ENCODE measurements at places on chromosomes 12 and 14.

GRCh38 chr14:21711360-21711961 is 37.8 kb upstream of the OR4E1 start:
- peak; percentile 16 for DNase-seq

GRCh38 chr14:56180754-56181542 is 62.7 kb downstream of the PELI2 start:
- no peak for DNase-seq

DNA sequence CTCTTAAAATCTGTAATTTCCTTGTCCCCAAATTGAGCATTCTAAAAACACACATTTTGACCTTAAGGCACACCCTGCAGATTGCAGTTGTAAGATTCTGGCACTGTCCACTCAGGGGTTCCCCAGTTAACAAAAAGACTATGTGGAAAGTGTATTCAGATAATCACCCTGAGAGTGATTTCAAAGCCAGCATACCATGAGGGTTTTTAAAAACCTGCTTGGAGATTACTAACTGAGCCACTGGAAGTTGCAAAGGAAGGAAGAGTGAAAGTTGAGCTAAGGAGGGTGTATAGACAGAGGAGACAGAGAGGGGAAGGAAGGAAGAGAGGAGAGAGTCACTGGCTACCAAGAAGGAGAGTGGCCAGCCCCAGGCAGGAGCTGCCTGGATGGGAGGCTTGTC is 82.6 kb downstream of the EML1 start:
- no peak for DNase-seq

- DNase-seq: peak; percentile 23
Measured at GRCh38 chr14:29637411-29637810, 290.2 kb downstream of the PRKD1 start.

- DNase-seq: no peak
Measured at GRCh38 chr12:115216301-115216700, 532.3 kb upstream of the TBX3 start.

DNA sequence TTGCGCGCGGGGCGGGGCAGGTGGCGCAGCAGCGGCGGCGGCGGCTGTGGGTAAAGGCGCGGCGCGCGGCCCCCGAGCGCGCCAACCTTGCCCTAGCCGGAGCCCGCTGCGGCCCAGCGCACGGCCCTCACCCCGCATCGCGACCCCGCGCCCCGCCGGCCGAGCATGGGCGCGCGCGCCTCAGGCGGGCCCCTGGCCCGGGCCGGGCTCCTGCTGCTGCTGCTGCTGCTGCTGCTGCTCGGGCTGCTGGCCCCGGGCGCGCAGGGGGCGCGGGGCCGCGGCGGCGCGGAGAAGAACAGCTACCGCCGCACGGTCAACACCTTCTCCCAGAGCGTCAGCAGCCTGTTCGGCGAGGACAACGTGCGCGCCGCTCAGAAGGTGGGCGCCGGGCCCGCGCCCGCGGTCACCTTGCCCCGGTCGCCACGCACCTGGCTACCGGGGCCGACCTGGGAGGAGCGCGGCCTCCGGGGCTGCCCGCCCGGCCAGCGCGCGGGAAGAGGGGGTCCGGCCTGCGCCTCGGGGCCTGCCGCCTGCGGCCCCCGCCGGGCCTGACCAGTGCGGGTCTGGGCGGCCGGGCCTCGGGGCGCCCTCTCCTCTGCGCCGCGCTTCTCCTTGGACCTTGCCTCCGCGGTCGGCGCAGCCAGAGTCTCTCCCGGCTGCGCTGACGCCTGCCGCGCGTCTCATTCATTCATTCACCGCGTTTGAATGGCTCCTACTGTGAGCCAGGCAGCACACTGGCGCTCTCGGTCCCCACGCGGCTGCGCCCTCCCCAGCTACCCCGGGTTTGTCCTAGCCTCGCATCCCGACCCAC is at the start of gene BRI3BP:
Gene BRI3BP (plus strand): TSS at position 20 of the 811 bp plus-strand sequence. CDS start 146 bp downstream, at position 166.
- no peak for DNase-seq

- no peak for DNase-seq
Measured at GRCh38 chr12:20364501-20364900, 3.8 kb upstream of the PDE3A start.

DNA sequence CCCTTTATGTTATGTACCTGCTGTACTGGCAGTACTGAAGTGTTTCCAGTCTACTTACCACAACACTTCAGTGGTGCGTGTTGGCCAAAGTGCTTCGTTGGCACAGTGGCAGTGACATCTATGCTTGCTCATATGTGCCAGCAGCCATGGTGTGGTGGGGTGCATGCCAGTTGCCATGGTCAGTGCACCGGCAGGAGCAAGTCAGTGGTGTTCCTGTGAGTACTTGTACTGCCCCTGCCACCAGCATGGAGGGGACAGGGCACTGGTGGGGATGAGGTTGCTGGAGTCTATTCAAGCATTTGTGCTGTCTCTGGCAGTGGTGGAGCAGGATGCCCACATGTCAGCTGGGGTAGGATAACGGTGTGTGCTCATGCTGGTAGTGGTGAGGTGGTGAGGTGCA is 800.0 kb downstream of the TRHDE start:
- DNase-seq: no peak

GRCh38 chr12:95548539-95549391 is 2.5 kb downstream of the USP44 start:
- DNase-seq: no peak

DNA sequence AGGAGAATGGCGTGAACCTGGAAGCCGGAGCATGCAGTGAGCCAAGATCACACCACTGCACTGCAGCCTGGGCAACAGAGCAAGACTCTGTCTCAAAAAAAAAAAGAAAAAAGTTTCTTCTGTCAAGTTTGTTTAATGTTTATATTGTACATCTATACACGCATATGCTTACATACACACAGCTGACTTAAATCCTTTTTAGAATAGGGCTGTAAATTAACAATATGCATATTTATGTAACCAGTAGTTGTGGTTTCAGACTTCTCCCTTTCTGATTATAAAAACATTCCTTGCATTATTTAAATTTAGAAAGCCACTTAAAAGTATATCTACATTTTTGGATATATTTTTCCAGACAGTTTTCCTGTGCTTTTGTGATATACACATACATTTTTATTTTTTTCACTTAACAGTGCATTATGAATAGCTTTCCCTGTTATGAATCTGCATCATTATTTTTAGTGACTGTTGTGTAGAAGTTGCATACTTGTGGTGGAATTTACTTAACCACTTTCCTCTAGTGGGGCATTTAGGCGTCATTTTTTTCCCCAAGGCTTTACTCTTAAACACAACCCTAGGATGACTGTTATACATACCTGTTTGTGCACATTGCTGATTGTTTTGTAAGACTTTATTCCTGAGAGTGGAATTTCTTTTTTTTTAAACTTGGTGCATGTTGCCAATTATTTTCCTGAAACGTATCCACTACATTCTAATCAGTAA is 29.4 kb downstream of the POLR3B start:
- no peak for DNase-seq

GRCh38 chr14:34119107-34119858 is 168.4 kb upstream of the EGLN3 start:
- no peak for DNase-seq

DNA sequence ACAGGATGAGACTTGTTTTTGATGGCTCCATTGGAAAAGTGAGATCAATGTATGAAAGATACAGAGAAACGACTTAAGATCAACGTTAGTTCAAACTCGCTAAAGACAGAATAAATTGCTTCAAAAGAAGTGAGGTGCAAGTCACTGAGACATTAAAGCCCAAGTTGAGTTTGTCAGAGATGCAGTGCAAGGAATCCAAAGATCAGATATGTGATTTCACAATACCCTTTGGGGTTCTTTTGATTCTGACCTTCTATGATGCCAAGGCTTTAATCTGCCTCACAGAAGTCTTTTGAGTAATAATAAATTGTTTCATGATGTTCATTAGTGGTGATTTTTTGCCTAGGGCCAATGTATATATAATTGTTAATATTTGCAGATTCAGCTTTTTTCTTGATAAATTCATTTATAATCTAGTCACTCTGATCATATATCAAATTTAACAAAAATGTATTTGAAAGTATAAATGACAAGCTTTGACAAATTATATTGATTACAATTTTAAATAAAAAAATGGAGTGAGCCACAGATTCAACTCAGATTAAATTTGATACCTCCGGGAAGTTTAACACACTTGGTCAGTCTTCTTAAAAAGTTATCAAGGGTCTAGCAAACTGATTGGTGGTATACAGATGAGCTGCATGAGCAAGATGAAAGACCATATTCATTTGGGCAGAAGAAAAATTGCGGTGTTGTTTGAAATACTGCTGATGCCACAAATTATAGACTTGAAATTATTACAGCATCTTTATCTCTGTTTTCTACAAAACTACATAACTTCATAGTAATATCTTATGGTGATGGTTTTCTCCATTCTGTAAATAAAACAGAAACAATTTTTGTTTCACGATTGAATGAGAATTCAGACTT is 144.8 kb upstream of the FAR2 start:
- no peak for DNase-seq

GRCh38 chr12:89729946-89730459 is 21.4 kb upstream of the ATP2B1 start:
- no peak for DNase-seq

- no peak for DNase-seq
Measured at GRCh38 chr12:64674367-64674922, 64.2 kb downstream of the RASSF3 start.

DNA sequence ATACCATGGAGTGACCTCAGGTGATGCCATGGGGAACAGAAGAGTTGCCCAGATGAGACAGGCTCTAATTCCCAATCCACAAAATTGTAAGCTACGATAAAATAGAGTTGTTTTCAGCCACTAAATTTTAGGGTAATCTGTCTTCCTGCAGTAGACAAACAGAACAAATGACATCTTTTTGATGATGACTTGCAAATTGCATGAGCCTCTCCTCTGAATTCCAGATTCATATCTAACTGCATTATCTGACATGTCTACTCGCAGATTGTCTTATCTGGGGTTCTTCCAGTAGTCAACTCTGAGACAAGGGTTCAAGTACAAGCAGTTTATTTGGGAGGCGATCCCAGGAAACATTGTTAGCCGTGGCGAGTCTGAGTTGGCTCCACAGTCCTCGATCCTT is 14.4 kb upstream of the ERC1 start:
- no peak for DNase-seq

DNA sequence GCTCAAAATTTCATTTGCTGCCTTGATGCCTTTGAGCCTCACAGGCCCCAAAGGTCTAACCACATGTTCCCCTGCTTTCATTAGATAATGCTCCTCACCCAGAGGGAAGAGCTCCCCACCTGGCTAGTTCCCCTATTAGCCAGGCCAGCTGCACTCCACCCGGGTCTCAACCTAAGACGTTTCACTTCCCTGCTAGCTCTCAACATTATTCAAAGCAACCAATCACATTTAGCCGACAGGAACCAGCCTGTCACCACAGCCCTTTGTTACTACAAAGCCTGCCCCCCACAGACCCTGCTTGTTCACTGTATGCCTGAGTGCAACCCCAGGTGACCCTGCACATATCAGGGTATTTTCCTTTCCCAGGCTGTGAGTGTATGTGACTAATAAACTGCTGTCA is 78.6 kb downstream of the SLC15A5 start:
- DNase-seq: no peak

GRCh38 chr14:51165415-51165814 is 70.5 kb upstream of the TRIM9 start:
- DNase-seq: no peak

DNA sequence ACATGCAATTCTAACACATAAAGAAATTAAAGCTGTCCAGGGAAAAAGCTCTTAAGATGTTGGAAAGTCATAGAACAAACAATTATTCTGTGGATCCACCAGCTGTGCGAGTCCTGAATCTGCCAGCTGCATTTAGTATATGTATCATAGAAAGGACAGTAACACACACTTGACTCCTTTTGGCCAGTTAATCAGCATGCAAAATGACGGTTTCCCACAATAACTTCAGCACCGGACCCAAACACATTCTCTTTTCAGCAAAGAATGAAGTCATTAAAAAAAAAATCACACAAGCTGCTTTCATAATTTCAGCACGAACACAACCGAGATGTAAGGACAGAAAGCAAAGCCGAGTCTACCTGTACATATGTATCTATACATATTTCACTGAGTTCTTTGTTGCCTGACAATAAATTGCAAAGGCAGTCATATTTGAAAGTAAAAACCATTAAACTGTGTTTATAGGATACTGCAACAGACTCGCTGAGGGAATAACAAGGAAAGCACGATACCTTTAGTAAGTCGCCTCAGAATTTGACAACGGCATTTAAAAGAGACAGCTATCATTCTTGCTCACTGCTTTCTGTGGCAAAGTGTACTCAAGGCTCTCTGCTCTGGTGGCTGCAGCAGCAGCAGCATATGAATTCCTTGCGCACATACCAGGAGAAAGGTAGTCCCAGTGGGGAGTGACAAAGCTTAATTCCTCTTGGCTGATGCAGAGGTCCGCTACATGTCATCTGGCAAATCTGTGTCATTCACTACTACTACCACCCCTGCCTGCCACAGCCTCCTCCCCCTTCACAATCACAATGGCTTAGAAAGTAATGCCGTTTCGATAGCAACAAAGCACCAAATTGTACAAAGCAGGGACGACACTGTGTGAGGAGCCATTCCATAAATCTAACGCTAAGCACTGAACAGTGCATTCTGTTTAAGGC is at the start of gene GRIP1:
Gene GRIP1 (minus strand): TSS at position 739 of the 938 bp plus-strand sequence. CDS start 172 bp downstream, at position 567.
- no peak for DNase-seq

- DNase-seq: no peak
Measured at GRCh38 chr12:82174383-82174782, 183.8 kb downstream of the CCDC59 start.

GRCh38 chr12:121038861-121039668 is at the start of gene OASL:
OASL (minus strand) TSS chr12:121039246; CDS start chr12:121038971, 275 bp downstream.
- no peak for DNase-seq

DNA sequence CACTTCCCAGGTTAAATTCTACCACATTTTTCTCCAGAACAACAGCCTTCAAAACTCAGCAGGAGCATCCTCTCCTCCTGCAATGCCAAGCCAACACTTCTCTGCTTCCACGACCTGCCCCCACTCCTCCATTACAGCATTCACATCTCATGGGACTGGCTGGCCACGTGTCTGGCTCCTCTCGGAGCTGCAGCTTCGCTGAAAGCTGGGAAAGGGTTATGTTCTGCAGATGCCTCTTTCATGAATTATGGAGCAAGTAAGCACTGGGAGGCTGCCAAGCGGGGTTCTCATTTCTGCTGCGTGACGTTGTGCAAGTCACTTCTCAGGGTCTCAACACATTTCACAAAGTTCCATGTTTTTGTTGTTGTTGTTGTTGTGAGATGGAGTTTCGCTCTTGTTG is 142.2 kb upstream of the RFLNA start:
- DNase-seq: no peak

- no peak for DNase-seq
Measured at GRCh38 chr14:94768141-94768520, 1.8 kb downstream of the GSC start.
